Stimulated activated CD8-positive, alpha-beta memory T cell treated with anti-CD3 and anti-CD28 coated beads, Interleukin-15, amount 100 ng/mL, for 24 hours (primary cell): ENCODE measurements at places on chromosomes 2 and 18.

GRCh38 chr2:223474893-223475292, 127.3 kb downstream of the SCG2 start:
- DNase-seq: no peak

GRCh38 chr18:51724790-51725721, 527.6 kb upstream of the MEX3C start:
- DNase-seq: no peak

- no peak for DNase-seq
These were observed 578.7 kb downstream of the ADCYAP1 start for GRCh38 chr18:1483385-1483784.

GRCh38 chr2:56185101-56185581, 1.4 kb downstream of the CCDC85A start:
- no peak for DNase-seq

GRCh38 chr2:33577084-33577483, 22.0 kb downstream of the FAM98A start:
- DNase-seq: no peak

DNA sequence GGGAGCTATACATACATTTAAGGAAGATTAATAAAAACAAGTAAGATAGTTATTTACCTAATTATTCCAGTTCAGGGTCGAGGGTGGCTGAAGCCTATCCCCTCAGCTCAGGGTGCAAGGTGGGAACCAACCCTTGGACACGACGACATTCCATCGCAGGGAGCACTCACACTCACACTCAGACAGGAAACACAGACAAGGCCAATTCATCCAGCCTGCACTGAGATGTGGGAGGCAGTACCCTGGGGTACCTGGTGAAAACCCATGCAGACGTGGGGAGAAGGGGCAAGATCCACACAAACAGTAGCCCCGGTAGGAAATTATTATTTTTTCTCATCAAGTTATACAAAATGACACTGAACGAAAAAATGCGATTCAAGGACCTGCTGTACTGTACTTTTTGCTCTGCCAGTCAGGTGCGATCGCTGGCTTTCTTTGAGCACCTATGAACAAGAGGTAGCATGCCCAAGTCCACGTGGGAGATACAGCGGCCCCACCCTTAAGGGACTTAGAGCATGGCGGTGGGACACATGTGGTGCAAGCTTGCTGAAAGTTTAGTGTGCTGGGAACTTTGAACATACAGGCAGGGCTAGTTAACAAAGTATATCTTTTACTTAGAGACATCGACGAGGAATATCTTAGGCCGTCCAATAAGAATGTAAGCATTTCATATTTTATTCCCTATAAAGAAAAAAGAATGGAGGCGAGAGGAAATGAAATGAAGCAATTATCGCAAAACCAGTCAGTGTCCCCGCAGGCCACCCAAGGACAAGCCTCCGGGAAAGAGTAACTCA, 624 bp downstream of the METTL8 start:
- no peak for DNase-seq

DNA sequence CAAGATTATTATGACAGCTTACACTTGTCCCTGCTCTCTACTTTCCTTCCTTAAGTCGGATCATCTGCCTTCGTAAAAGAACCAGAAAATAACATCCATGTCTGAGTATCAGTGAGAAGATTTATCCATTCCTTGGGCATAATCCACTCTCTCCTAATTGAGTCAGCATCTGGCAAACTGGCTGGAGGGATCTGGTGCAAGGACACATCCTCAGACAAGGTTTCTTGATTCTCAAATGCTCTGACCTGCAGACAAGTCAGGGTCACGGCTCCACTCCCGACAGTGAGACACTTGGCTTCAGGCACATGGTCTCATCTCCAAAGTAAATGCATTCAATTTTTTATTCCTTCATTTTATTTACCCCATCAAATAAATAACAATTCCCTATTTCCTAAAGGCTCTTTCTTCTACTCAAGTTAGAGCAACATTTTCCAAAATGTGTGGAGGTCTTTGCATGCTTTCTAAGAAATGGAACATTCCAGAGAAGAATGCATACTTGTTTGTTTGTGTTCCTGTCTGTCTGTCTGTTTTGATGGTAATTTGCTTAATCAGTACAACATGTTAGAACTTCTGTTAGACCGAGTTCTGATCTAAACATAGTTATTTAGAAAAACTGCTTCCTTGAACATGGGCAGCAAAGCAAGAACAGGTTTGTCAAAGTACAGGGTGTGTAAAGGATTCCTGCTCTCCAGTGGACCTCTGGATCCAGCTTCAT, 246.9 kb downstream of the IRS1 start:
- no peak for DNase-seq

GRCh38 chr2:99679518-99679917, 189.7 kb upstream of the REV1 start:
- DNase-seq: no peak

- no peak for DNase-seq
These were observed 113.2 kb downstream of the NEDD4L start for GRCh38 chr18:58157237-58157636.

DNA sequence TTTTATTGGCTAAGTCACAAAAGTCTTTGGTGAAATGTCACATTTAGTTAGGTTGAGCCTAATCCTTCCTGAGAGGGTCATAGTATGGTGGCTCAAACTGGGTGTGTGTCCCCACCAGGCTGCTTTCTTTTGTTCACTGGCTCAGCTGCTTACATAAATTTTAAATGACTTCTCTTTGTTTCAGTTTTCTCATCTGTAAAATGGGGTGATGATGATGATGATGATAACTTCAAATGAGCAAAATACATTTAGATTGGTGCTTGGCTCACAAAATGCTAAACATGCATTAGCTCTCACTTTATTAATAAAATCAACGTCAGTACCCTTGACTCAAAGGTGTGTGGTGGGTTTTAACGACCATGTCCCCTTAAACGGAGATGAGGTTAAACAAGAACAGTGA, 7.2 kb upstream of the TAF1B start:
- no peak for DNase-seq

DNA sequence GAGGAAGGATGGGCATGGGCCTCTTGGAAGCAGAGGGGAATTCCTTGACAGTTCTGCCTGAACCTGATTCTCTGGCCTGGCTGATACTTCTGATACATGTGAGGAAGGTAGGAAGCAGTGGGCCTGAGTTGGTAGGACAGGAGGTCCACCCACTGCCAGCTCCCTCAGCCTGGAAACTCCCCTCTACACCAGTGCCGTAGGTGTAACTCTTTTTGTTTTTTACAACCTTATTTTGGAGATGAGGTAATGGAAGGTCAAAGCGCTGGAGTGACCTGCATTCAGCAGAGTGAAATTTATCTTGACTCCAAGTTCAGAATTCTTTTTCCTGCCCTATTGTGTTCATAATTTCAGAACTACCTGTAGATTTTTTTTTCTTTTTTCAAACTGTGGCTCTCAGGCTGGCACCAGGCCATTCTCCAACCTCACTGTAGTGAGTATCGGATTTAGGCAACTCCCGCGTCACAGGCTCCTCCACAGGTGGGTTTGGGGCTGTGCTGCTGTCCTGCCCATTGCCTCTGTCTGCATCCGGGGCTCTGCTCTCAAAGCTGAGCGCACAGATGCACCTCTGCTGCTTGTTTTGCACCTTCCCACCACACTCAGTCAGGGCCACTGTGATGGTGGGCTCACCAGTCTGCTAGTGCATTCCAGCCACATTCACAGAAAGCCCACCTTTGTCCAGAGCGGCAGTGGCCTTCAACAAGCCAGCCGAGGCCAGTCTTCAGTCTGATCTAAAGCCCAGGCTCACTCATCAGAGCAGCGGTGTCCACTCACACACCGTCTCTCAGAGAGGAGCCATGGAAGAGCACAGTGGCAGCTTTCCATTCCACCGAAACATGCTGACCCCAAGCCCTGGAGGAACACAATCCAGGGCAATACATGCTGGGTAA, 87.2 kb downstream of the UXS1 start:
- no peak for DNase-seq

DNA sequence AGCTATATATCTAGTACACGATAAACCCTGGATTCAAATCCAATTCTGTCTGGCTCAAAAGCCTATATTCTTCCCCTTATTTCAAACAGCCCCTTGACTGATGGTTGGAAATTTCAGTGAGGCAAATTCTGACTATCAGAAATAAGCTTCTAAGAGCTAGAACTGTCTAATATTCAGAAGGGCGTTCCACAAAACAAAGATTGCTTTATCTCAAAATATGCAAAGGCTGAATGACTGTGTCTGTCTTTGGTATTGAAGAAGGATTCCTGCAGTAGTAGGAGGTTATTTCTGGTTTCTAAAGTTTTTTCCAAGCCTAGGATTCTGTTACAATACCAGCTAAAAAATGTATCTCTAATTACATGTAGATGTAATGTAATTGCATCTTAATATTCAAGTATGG, 31.1 kb downstream of the DRC1 start:
- no peak for DNase-seq

DNA sequence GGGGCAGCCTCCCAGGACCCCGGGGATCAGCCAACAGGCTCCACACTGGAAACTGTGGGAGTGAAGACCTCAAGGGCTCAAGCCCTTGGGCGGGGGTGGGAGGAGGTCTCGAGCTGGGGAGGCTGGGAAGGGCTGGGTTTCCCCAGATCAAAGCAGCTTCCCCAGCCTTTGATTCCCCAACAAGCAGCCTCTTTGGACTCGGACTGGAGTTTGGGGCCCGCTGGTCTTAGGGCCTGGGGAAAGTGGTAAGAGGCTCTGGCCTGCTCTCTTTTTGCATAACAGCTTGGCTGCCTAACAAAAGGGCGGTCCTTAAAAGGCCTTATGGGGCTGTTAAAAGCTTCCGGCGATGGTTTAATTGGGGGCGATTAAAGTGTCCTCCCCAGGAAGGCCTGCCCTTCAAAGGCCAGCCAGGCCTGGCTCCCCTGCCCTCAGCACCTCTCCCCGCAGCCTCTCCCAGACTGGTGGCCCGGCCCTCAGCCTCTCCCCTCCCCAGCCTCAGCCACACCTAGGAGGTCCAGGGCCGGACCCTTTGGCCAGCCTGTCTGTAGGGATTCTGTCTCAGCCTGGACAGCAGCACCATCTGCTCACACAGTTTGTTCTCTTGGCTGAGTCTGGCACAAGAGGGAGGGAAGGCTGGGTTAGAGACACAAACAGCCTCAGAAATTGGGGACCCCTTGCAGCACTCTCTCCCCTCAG, 39.6 kb downstream of the ZFP36L2 start:
- DNase-seq: no peak

GRCh38 chr2:56014046-56014730, 90.6 kb upstream of the EFEMP1 start:
- DNase-seq: no peak

- no peak for DNase-seq
These were observed 181.8 kb upstream of the NT5C1B start for GRCh38 chr2:18771212-18771611.

DNA sequence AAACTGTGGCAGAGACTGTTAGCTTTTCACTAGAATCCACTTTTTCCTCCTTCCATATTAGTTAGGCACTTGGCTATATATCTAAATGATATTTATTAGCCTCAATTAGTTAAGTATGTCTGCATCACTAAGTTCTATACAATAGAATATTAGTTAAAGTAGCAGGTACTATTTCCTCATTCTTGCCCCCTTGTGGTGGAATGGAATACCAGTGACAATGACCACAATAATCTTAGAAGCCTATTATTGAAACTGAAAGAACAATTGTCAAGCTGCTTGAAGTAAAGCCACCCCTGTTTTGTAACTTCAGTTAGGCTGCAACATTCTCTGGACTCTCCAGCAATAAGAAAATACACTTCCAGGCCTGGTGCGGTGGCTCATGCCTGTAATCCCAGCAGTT, 476.3 kb upstream of the VWC2L start:
- no peak for DNase-seq

DNA sequence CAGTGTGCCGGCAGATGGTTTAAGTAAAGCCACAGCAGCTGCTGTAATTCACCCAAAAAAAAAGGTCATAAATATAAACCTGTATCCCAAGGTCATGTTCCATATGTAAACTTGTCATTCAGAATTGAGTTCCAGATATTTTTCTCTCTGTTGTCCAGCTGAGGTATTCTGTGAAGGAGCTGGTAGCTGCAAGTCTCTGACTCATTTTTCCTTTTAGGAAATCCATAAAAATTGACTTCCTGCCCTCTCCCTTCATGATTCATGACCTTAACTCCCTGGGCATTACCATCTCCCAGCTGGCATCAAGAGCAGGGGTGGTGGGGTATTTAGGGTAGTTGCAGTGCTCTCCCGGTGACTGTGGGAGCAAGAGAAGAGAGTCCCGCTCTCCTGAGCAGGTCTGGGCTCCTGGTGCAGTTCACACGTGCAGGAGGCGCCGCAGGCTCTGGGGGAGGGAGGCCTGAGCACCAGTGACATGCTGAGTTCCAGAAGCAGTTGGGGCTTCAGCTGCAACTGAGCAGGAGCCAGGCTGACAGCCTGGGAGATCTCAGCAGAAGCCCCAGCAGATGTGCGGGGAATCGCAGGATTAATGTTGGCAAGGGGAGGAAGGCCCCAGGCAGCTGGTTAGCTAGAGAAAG, 192.6 kb downstream of the MGAT5 start:
- DNase-seq: no peak

DNA sequence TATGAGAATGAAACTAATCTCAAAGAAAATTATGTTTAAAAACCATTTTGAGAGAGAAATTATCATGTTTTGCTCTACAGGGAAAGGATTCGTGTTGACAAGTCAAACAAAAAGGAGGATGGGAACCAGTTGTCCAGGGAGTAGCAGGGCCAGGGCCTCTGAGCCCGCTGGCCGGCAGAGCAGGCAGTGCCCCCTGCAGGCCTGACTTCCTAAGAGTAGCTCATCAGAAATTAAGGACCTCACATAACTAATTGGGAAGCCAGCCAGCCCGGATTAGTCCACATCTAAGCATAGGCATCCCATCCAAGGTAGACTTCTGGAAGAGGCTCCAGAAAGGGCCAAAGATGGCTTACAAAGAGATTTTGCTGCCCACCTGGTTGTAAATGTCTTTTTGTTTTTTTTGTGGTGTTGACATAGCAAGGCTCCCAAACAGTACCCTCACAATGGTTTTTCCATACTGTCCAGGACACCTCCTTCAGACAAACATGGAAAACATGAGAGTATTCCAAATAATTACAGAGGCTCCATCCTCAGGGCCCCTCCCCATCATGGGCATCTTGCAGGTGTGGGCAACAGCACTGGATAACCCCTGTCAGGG, 241.2 kb upstream of the TANK start:
- no peak for DNase-seq

DNA sequence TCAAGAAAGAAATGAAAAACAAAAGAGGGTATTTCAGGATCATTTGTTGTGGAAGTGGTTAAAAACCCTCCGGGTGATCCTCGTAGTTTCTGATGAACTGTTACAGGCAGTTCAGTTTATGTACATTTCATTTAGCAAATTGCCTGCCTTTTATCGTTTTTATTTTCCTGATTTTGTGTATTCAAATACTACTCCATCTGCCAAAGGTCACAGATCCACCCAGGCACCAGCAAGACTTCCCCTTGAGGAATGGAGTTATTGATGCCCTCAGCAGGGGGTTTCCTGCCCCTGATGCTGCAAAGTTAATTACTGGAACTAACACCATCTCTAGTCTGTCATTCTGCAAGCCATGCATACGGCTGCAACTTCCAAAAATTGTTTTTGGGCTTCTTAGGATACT, 641.9 kb downstream of the SLC4A3 start:
- no peak for DNase-seq

DNA sequence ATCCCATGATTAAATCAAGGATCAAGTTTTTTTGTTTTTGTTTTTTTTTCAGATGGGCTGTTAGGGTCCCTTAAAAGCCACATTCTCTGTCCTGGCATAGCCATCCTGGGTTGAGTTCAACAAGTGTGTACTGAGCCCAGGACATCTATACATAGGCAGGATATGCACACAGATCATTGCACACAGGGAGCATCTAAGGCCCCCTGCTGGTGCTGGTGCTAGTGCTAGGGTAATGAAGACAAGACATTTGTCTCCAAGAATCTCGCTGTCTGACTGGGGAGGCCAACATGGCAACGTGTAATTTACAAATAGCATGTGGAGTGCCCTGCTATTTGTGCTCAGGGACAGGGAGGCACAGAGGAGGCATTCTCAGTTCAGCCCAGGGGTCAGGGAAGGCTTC, 124.5 kb downstream of the VAPA start:
- no peak for DNase-seq
